ENCODE measurements at places on chromosomes 6 and 20. TPM values are rescaled to one million over a fixed set of nuclear protein-coding genes. Genes with fewer than 3 reads are reported as not detected.

GRCh38 chr6:80454197-80454596 lies 347.7 kb downstream of the BCKDHB start:
- no peaks in the 10 kb centered on the region for H3K27me3 ChIP-seq
- peak; percentile 37 for DNase-seq
- H3K4me3 ChIP-seq: no peak overlapping the region

Gene CALHM5
- 0.67 TPM for total RNA-seq

- H3K4me3 ChIP-seq: no peak overlapping the region
- H3K27me3 ChIP-seq: no peaks in the 10 kb centered on the region
- H3K36me3 ChIP-seq: no peaks in the 10 kb centered on the region
- DNase-seq: no peak
- H3K27ac ChIP-seq: no peak overlapping the region
Measured at GRCh38 chr6:134821928-134822864, 127.7 kb downstream of the ALDH8A1 start.

DNA sequence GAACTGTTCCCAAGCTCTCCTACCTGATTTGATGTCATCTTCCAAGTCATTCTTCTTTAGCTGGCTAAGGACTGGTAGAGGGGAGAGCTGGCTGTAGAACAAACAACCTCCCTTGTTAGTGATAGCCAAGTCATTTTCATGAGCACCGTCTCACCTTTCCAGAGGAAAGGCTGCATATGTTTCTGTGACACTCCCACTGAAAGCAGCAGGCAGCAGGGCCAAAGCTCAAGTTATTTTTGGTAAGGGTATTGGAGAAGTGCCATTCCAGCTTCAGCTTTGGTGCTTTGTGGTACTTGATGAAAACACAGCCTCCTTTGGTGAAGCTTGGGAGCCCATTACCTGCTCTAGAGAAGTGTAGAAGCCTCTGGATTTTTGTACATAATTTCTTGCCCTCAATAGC lies 5.4 kb upstream of the DOK5 start:
- no peaks in the 10 kb centered on the region for H3K4me1 ChIP-seq
- no peak overlapping the region for H3K4me3 ChIP-seq
- no peaks in the 10 kb centered on the region for H3K36me3 ChIP-seq
- no peaks in the 10 kb centered on the region for H3K27me3 ChIP-seq
- no peak overlapping the region for H3K27ac ChIP-seq
- DNase-seq: no peak

DNA sequence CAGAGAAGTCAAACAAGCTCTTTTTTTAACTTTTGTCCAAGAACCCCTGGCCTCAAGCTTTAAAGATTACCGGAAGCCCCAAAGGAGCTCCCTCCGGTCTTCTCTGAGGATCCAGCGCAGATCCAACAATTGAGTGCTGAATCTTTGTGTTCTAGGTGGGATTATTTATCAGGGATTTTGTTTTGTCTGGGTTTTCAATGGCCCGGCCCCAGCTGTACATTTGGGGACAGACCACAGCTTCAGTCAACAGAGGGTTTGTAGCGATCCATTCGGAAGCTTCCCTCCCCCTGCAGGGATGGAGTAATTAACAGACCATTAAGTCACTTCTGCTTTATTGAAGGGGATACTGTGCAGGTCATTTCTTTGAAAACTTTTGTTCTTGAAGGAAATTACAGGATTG lies 7.8 kb downstream of the OLIG3 start:
- H3K27ac ChIP-seq: no peak overlapping the region
- DNase-seq: no peak
- no peak overlapping the region for H3K4me3 ChIP-seq
- H3K4me1 ChIP-seq: peaks cover 8% of the 10 kb centered on the region
- no peaks in the 10 kb centered on the region for H3K36me3 ChIP-seq
- peaks cover 29% of the 10 kb centered on the region for H3K27me3 ChIP-seq

- no peak overlapping the region for H3K4me3 ChIP-seq
- no peaks in the 10 kb centered on the region for H3K36me3 ChIP-seq
- peaks cover 5% of the 10 kb centered on the region for H3K4me1 ChIP-seq
- H3K27ac ChIP-seq: no peak overlapping the region
- H3K27me3 ChIP-seq: no peaks in the 10 kb centered on the region
Measured at GRCh38 chr6:126696921-126697693, 357.2 kb downstream of the CENPW start.

Gene HLA-DQA1
- 19.6 TPM for total RNA-seq

- peaks cover 15% of the 10 kb centered on the region for H3K36me3 ChIP-seq
- peaks cover 26% of the 10 kb centered on the region for H3K4me1 ChIP-seq
- no peak overlapping the region for H3K4me3 ChIP-seq
- H3K27me3 ChIP-seq: no peaks in the 10 kb centered on the region
- DNase-seq: peak; percentile 87
Measured at GRCh38 chr20:50120935-50121693, 8.2 kb upstream of the UBE2V1 start.

Gene SLC44A4
- total RNA-seq: 3.3 TPM

DNA sequence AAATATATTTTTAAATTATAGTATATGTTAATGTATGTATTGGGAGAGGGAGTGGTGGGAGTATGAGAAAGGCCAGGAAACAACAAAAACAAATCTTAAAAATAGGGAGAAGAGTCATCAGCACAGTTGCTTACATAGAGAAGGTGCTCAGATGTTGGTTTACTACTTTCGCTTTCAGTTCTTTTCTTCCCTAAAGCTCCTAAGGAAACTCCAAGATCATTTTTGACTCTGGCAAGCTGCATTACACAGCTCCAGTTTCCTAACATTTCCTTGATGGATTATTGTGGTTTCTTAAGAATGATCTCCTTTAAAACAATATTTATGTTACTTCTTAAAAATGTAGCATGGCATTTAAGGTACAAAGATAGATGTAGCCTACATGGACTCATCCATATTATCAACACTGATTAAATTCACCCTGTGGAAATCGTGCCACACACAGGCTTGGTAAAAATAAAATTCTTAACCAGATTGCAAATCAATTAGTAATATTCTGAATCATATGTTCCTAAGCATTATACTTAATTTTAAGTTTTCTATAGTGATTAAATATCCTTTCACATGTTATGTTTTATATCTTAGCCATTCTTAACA lies 118.0 kb upstream of the MAN1A1 start:
- H3K27ac ChIP-seq: no peak overlapping the region
- H3K4me1 ChIP-seq: no peaks in the 10 kb centered on the region
- H3K4me3 ChIP-seq: no peak overlapping the region

Gene ZNF334
- 15.7 TPM for total RNA-seq

DNA sequence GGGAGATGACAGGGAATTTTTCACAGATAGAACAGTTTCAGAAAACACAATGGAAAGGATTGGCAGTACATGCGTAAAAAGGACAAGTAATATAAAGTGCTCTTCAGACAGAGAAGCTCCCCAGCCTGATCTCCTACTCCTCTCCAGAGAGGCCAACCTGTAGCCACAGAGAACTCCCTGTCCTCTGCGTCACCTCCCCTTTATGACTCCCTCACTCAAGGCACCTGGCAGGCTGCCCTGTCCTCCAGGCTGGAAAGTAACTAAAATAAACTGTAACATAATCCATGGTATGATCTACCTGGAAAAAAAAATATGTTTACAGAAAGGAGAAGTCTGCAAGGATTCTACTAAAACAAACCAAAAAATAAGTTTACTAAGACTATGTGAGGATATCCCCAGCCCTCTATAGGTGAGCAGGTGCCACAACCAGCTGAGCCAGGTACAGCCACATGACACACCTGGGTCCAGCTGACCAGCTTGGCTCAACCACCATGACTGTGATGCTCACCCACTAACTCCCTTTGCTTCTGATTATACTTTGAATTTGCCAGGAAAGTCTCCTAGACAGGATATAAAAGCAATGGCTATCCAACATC lies 29.2 kb downstream of the MBOAT1 start:
- H3K27ac ChIP-seq: peak overlapping the region; percentile 45
- DNase-seq: peak; percentile 92
- no peaks in the 10 kb centered on the region for H3K36me3 ChIP-seq
- no peak overlapping the region for H3K4me3 ChIP-seq

- H3K4me3 ChIP-seq: no peak overlapping the region
- H3K27ac ChIP-seq: no peak overlapping the region
- DNase-seq: no peak
- no peaks in the 10 kb centered on the region for H3K27me3 ChIP-seq
- no peaks in the 10 kb centered on the region for H3K4me1 ChIP-seq
- no peaks in the 10 kb centered on the region for H3K36me3 ChIP-seq
Measured at GRCh38 chr20:43925215-43925614, 10.6 kb downstream of the TOX2 start.

Gene MTFR2
- total RNA-seq: not detected

DNA sequence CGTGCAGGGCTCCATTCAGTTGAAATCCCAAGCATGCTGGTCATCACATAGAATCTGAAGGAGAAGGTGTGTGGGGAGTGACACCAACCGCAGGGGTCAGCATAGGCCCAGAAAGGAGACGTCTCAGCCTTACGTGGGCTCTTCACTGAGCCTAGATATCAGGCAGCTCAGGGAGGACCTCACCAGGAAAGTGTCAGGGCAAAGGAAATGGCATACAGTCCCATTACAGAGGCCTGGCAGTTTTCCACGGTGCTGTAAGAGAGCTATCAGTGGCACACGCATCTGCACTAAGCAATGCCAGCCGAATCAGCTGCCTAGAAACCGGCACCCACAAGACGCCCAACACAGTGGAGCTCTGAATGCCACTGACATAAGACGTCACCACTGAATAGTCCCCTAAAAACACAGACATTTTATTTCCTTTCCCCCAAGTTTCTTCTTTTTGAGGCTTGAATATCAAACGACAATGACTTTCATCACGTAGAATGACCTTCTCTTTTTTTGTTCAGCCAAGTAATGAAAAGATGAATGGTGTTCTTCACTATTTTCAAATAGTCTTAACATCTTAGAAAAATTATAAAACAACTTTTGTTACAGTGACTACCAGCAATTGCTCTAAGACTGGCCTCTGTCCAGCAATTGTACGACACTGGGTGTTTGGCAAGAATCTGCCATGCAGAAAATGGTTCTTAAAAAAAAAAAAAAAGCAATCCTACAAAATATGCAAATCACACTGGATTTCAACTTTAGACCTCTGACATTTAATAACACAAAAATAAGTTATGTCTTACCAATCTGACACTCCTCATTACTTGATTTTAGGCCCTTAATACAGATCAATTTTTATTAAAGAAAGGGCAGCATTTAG lies 88.9 kb upstream of the FOXQ1 start:
- peak; percentile 76 for DNase-seq
- H3K27ac ChIP-seq: peak overlapping the region; percentile 68
- no peaks in the 10 kb centered on the region for H3K27me3 ChIP-seq

Gene TCP11
- total RNA-seq: not detected

- no peak for DNase-seq
- no peaks in the 10 kb centered on the region for H3K36me3 ChIP-seq
- peaks cover 16% of the 10 kb centered on the region for H3K4me1 ChIP-seq
- H3K27me3 ChIP-seq: no peaks in the 10 kb centered on the region
- no peak overlapping the region for H3K27ac ChIP-seq
Measured at GRCh38 chr6:140487586-140487985, 1113.1 kb upstream of the CITED2 start.

DNA sequence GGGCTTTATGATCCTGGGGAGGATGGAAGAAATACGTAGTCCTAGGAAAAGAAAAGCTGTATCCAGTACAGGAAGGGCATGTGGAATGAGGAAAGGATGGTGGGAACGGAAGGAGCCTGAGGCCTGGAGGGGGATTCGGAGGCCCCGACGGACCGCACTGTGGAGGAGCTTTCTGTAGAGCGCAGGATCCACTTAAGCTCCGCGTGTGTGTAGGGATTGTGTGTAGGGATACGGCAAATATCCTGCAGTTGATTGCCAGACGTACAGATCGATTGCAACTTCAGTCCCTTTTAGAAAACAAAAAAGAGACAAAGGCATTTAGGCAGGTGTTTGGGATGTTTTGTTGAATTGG lies 32.6 kb upstream of the JAG1 start:
- no peaks in the 10 kb centered on the region for H3K27me3 ChIP-seq
- no peak overlapping the region for H3K27ac ChIP-seq
- DNase-seq: no peak
- no peaks in the 10 kb centered on the region for H3K36me3 ChIP-seq
- no peak overlapping the region for H3K4me3 ChIP-seq

Gene PACRG
- 7.7 TPM for total RNA-seq

DNA sequence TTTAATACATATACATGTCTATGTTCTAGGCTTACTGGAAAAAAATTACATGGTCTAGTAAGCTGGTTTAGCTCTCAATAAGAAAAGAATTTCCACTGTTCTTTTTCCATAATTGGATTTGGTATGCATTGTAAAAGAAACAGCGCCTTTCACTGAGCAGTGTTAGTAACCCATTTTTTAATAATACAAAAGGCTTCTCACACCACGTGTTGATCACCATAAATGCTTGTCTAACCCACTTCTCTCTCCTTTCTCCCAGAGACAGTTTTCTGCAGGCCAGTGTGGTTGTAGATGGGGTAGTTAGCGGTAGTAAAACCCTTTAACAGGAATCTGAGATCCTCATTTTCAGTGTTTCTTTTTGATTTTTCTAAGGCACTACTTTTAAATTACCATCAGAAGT lies 348.7 kb upstream of the MANEA start:
- no peaks in the 10 kb centered on the region for H3K27me3 ChIP-seq
- H3K4me3 ChIP-seq: no peak overlapping the region
- no peaks in the 10 kb centered on the region for H3K4me1 ChIP-seq
- no peaks in the 10 kb centered on the region for H3K36me3 ChIP-seq
- no peak overlapping the region for H3K27ac ChIP-seq

GRCh38 chr20:63377256-63377941 lies 16.2 kb upstream of the CHRNA4 start:
- H3K36me3 ChIP-seq: no peaks in the 10 kb centered on the region
- no peak overlapping the region for H3K27ac ChIP-seq
- no peaks in the 10 kb centered on the region for H3K4me1 ChIP-seq
- H3K27me3 ChIP-seq: no peaks in the 10 kb centered on the region
- no peak for DNase-seq

GRCh38 chr6:5308066-5308465 lies 46.8 kb downstream of the FARS2 start:
- H3K4me3 ChIP-seq: no peak overlapping the region
- H3K4me1 ChIP-seq: peaks cover 6% of the 10 kb centered on the region
- no peak for DNase-seq
- no peaks in the 10 kb centered on the region for H3K27me3 ChIP-seq
- no peaks in the 10 kb centered on the region for H3K36me3 ChIP-seq

DNA sequence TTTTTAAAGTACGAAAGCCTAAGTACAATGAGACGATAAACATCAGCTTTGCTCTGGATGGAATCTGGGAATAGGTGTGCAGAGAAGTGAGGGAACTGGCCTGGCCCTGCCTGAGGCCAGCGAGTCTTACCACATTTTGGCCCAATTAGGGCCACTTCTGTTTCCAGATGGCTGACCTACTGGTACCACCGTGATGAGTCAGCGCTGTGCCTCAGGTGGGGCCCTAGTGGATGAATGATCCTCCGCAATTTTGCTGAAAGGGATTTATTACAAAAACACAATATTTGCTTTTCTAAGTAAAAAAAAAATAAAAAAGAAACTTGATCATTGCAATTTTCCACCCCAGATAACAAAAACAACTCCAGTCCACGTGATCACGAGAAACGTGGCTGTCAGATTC lies 22.5 kb downstream of the INSM1 start:
- peaks cover 17% of the 10 kb centered on the region for H3K36me3 ChIP-seq
- no peak overlapping the region for H3K27ac ChIP-seq
- H3K27me3 ChIP-seq: no peaks in the 10 kb centered on the region

All from thyroid gland (tissue), 4 donors.